ENCODE measurements at places on chromosomes 2 and 18. TPM values are rescaled to one million over a fixed set of nuclear protein-coding genes. Genes with fewer than 3 reads are reported as not detected.

- DNase-seq, result no peak
Observed at GRCh38 chr2:69703189-69703588, 38.7 kb upstream of the ANXA4 start.

- DNase-seq, result no peak
Observed at GRCh38 chr2:15949126-15949525, 8.8 kb downstream of the MYCN start.

GRCh38 chr2:199108056-199108455, 349.7 kb downstream of the SATB2 start:
- DNase-seq, result no peak

DNA sequence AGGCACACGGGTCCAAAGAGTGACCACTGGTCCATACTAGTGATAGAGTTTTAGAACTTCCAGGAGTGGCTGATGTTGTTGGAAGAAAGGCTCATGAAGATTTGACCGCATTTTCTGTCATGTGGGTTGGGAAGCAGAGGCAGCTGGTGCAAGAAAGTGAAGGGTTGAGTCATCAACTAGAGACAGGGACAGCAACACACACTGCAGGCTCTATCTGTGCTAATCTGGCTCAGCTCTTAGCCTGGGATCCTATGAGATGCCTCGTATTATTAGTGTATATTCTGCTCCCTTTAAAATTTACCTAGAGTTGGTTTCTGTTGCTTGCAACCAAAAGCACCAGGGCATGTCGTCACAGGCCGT, 2.5 kb upstream of the SH3RF3 start:
- DNase-seq, result no peak

DNA sequence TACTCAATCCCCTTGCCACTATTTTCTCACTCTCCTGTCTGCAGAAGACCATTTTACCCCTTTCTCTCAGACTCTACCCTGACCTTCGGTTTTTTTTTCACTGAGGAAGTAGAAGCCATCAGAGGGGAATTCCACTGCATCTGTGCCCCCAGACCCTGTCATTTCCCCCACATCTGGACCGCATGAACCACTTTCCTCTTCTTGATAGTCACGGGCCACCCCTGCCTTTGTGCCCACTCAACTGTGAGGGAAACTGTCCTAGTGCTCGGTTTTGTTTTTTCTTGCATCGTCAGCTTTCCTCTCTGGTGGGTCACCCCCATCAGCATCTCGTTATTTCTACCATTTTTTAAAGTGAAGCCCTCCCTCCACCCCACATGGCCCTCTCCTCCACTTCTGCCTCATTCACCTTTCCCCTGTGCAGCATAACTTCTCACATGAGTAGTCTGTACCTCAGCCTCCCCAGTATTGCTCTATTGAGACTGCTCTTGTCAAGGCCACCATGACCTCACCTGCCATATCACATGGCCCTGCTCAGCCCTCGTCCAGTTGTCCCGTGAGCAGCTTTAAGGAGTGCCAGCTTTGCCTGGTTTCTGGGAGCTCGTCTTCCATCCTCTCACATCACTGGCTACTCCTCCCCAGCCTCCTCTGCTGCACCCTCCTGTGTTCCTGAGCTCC, 32.4 kb downstream of the TMEM87B start:
- no peak for DNase-seq

GRCh38 chr2:187985923-187986322, 305.8 kb upstream of the GULP1 start:
- no peak for DNase-seq

VIL1 gene
- total RNA-seq, result not detected
